ENCODE measurements at places on chromosomes 7 and 10.

DNA sequence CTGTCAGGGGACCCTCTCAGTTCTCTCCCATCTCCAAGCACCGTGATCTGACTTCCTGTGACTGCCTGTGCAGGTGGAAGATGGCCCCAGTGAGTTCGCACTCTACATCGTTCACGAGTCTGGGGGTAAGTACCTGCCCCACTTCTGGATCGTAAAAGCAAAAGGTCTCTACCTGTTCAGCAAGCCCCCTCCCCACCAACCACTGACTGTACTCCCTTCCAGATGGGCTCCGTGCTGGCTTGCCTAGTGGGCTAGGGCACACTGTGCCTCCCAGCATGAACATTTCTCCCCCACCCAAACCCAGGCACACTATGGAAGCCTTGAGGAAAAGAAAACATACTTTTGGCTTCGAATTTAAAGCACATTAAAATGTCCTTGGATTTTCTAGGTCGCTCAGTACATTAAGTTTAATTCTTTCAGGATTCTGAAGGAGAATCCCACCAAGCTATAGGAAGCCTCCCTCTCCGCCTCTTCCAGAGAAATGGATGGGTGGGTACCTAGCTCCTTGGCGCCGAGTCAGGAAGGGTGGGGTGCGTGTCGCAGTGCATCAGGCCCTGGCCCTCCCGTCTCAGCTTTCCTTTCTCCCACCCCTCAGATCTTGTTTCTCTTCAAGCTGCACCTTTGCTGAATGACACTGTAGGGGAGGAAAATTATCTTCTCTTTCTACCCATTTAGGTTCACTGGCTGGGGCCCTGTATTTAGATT lies 11.0 kb upstream of the ZNF22 start:
- DNase-seq = no peak

DNA sequence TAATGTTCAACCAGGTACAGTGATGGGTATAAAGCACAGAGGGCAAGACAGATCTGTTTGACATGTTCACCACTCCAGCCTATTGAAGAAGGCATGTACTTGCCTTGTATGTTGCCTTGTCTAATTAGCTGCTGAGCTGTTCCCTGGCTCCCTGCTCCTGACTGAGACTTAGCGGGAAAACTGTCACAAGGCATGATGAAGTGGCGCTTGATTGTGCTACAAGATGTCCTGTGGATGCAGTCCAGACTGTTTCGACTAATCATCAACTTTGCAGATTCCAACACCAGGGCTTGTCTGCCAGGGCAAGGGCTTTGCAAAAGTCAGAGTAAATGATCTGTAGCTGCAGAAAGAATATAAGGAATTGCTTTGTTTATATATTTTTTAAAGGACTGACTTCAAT lies 136.2 kb upstream of the NRBF2 start:
- DNase-seq = no peak

GRCh38 chr7:130353196-130353595 lies 8.6 kb downstream of the CPA5 start:
- no peak for DNase-seq

DNA sequence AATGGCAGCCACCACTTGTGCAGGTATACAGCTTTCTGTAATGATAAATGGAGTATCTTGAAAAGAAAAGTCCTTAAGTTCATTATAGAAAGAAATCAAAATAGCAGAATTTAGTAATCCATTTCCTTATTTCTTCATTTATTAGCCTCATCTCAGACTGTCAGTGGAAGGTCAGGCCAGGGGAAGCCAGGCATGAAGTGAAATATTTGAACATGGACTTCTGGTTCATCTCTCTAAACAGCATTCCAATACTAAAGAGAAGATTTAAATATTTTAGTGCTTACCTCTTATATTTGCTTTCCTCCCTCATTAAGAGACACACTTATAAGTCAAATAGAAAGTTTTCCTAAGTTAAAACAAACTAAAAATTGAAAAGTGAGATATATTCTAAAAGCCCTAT lies 26.8 kb downstream of the TRDMT1 start:
- no peak for DNase-seq

- peak; percentile 46 for DNase-seq
Observed at GRCh38 chr7:54995610-54996363, 23.0 kb upstream of the EGFR start.

DNA sequence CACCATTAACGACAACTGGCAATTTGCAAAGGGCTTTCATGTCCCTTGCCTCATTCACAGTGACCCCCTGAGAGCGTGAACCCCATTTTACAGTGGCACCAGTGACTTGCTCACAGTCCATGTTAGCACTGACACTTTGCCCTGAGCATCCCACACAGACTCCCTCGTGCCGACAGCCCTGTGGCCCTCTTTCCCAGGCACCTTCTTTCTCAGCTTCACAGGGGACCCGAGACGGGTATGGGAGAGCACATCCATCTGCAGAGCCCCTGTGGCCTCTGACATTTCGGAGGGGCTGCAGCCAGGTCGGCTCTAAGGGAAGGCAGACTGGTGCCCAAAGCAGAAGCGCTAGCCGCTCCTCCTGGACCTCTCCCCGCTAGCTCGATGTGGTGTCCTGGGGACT lies 10.8 kb downstream of the LOXL4 start:
- no peak for DNase-seq

DNA sequence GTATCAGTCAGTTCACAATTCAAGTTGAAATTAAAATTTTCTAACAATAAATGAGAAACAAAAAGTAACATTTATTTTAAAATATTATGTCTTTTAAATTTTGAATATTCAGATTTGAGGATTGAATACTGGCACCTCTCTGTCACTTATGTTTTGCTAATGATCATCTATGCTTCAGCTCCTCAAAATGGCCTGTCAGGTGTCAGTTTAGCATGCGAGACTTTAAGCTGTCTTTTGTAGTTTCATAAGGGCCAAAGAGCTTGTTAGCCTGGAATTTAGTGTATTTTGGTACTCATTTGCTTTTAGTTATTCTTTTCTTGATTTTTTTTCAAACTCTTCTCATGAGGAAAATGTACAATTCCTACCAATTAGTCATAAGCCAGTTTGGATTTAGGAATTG lies 102.0 kb upstream of the RPA3 start:
- DNase-seq = no peak

DNA sequence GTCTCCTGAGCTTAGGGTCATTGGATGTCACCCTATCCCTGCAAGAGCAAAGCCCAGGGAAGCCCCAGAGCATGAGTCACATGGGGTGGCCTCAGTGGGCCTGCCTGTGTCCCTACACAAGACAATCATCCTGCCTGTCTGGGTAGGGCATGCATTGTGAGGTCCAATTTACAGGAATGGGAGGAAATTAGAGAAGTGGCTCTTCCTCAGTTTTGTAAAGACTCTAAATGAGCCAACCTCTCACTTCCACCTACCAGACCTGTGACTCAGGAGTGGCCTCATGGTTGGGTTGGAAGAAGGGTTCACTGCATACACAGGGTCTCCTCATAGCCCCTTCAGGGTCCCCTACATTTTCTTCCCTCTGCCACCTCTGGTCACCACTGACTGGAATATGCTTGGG lies 43.6 kb upstream of the SMNDC1 start:
- no peak for DNase-seq

GRCh38 chr7:38481401-38481800 lies 149.8 kb downstream of the AMPH start:
- no peak for DNase-seq

DNA sequence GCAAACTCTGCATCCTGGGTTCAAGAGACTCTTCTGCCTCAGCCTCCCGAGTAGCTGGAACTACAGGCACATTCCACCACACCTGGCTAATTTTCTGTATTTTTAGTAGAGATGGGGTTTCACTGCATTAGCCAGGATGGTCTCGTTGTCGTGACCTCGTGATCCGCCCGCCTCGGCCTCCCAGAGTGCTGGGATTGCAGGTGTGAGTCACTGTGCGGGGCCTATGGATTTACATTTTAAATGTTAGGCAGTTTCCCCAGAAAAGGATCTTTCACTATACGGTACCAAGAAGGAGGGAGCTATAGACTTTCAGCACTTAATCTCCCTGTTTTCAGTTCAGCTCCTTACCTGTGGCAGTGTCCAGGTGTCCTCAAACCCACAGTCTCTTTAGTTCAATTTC lies 50.8 kb downstream of the SIRT1 start:
- DNase-seq = no peak

DNA sequence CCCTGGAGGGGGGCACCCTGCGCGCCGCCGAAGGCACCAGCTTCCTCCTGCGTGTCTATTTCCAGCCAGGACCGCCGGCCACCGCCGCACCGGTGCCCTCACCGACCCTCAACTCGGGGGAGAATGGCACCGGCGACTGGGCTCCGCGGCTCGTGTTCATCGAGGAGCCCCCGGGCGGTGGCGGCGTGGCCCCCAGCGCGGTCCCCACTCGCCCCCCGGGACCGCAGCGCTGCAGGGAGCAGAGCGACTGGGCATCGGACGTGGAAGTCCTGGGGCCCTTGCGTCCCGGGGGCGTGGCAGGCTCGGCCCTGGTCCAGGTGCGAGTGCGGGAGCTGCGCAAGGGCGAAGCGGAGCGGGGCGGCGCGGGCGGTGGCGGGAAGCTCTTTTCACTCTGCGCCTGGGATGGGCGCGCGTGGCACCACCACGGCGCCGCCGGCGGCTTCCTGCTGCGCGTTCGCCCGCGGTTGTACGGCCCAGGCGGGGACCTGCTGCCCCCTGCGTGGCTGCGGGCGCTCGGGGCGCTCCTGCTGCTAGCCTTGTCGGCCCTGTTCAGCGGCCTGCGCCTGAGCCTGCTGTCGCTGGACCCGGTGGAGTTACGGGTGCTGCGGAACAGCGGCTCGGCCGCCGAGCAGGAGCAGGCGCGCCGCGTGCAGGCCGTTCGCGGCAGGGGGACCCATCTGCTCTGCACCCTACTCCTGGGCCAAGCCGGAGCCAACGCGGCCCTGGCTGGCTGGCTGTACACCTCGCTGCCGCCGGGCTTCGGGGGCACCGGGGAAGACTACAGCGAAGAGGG lies 594 bp downstream of the CNNM1 start:
- DNase-seq = peak; percentile 45

- no peak for DNase-seq
Observed at GRCh38 chr7:1330801-1331425, 98.2 kb downstream of the UNCX start.

DNA sequence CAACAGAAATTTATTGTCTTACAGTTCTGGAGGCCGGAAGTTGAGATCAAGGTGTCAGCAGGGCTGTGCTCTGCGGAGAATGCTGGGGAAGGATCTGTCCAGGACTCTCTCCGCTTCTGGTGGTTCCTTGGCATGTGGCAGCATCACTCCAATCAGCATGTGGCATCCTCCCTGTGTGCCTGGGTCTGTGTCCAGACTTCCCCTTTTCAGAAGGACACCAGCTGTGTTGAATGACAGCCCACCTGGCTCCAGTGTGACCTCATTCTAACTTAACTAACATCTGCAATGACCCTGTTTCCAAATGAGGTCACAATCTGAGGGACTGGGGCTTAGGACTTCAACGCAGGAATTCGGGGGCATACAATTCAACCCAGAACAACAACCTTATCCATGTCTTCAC lies 141.9 kb downstream of the BMS1 start:
- DNase-seq = no peak

GRCh38 chr7:81005254-81005653 lies 86.4 kb upstream of the SEMA3C start:
- DNase-seq = no peak

DNA sequence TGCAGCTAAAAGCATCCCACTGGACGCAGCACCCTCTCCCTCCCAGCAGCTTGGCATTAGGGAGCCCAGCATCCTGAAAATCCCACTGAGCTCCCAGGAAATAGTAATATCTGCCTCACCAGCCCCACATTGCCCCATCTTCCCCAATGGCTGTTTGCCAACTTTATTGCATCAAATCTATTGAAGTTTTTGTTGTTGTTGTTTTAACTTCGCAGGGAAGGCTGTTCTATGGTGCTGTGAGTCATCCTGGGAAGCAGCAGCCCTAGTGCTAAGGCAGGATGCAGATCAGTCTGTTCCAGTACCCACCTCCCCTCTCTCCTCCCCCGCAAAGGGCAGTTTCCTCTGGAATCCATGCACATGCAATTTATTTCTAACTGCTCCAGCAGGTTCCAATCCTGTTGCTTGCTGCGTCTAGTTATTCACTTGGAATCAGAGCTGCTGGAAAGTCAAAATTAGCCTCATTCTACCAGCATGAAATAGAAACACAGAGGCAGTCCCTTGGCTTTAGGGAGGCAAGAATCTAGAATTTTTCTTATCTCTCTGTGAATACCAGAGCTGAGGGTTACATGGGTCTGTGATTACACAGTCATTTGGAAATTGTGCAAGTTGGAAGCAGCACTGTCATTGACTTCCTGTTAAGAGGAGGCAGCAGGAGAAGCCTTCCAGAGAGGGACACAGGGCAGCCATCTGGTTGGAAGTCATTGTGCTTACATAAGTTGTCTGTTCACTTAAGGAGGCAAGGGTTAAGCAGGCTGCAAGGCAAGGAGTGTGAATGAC lies 115.9 kb upstream of the CACUL1 start:
- DNase-seq = no peak

DNA sequence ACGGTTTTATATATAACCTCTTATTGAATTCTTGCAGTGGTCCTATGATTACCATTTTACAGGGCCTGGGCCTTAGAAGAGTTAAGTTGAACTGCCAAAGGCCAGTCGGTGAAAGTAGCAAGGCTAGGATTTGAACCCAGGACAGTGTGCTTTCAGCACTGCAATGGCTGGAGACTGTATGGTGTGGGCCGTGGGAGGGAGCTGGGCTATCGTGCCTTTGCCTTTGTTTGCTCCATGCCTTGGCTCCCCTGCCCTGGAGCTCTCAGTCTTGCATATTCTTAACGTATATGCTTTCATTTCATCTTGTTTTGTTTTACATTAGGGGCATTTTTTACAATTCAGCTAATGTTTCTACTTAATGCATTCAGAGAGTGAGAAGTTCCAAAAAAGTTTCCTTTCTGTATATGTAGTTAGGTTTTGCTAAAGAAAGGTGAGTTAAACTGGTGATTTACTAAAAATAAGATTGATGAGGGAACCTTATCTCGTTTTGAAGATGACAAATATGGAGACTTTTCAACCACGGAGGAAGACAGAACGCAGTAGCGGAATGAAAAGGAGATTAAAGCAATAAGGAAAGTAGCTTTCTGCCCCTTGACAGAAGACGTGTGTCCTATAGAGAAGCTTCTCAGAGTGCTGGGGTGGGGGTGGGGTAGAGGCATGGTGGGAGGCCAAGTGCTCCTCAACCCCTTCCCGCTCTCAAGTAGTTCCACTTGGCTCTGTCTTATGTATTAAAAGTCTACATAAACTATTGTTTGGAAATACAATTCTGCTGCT lies 82.5 kb downstream of the RTKN2 start:
- peak; percentile 34 for DNase-seq

DNA sequence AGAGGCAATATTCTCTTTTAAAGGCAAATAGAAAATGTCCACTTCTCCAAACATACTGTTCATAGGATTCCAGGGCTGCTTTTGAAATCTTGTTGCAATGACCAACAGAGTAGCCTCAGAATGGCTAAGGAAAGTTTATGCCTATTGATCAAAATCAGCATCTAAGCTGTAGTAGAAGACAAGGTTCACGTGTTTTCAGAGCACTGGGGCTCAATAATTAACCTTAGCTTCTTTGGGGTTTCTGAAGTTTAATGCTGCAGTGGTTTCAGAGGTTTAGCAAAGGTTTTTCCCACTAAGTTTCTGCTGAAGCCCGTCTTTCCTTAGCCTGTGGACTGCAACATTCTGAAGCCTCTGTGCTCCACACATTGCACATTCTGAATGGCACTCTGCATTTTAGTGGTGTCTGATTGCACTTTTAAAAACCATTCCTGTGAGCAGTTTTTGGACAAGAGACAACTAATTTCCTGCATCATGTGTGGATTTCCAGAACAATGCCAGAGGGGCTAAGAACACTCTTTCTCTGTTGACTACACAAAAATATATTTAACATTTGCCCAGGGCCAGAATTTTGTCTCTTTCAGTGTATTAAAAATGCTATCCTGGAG lies 342.5 kb downstream of the PTEN start:
- DNase-seq = no peak
